ENCODE measurements at places on chromosomes 3 and 15.

DNA sequence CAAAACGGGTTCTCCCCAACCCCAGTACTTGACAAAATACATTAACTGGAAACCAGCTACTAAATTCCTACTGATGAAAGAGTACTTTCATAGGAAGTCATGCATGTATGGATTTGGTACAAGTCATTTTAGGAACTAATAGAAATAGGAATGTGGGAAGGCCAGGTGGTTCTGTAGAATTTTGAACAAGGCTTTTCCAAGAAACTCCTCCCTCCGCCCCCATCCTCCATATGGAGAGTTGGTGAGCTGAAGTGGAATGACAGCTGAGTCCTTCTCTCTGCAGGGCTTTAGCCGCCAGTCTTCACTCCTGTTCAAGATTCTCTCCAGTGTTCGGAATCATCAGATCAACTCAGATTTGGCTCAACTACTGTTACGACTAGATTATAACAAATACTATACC, 33.2 kb downstream of the TUBGCP4 start:
- no peak for DNase-seq

DNA sequence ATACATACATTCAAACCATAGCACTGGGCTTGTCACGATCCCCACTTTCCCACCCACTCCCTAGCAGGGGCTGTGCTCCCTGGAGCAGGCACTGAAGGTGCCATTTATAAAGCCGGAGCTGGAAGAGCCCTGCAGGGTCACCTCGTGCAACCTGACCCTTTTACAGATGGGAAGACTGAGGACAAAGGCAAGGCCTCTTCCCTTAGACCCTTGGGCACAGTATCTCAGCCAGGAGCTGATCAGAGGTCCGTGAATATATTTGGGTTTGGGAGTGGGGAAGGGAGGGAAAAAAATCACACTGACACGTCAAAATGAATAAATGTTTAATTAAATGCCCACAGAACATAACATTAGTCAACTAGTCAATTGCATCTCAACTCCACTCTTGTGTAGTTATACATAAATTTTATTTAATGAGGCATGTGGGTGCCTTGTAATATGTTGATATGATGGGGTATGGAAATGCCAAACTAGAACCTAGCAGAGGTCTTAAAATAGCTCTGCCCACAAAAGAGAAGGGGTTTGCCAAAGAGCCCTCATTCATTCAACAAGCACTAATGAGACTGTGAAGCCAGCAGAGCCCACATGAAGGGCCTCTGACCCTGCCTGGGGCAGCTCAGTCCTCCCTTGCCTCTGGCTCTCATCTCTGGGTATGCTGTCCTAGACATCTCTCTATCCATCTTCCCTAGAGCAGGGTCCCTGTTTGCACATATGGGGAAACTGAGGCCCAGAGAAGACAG, 119.4 kb downstream of the NUP210 start:
- DNase-seq, result no peak

GRCh38 chr3:28081533-28081947, 159.9 kb upstream of the CMC1 start:
- DNase-seq, result no peak

- DNase-seq, result no peak
These were observed 244.7 kb upstream of the TBL1XR1 start for GRCh38 chr3:177441813-177442646.
